ENCODE measurements at places on chromosomes 16 and 17.

GRCh38 chr17:14794961-14795360, 470.2 kb downstream of the PMP22 start:
- no peak for DNase-seq

GRCh38 chr16:10694306-10694705, 424 bp downstream of the TEKT5 start:
- DNase-seq: no peak

- DNase-seq: no peak
Observed at GRCh38 chr16:65772134-65772732, 594.3 kb upstream of the CDH5 start.

GRCh38 chr17:47279062-47279801, 25.6 kb downstream of the ITGB3 start:
- DNase-seq: no peak

GRCh38 chr16:78684655-78685375, 585.4 kb downstream of the WWOX start:
- no peak for DNase-seq

GRCh38 chr17:21551081-21551881, 141.0 kb upstream of the KCNJ18 start:
- DNase-seq: peak; percentile 87

DNA sequence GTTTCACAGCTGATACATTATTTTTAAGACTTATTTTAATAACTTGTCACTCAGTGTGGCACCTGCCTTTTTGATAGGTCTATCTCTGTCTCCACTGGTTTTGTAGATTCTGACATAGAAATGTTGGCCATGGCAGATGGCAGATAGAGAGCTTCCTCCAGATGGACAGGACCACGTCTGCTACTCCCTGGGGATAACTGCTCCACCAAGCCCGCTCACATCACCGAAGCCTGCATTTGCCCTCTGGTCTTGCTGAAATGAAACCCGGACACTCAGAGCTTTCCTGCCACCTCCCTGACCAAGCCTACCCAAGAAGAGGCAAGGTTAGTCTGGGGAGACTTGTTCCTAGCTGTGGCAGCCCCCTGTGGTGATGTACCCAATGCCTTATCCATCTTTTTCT, 16.4 kb upstream of the HAP1 start:
- DNase-seq: no peak

- DNase-seq: no peak
Observed at GRCh38 chr17:74605361-74605760, 13.3 kb upstream of the CD300LD start.

- no peak for DNase-seq
Observed at GRCh38 chr16:70151391-70151790, 22.2 kb upstream of the CLEC18C start.

- no peak for DNase-seq
Observed at GRCh38 chr16:1197237-1197866, 27.7 kb downstream of the TPSG1 start.

- peak; percentile 66 for DNase-seq
Observed at GRCh38 chr16:89093602-89094251, at the start of gene ACSF3. Gene ACSF3, plus strand, starts transcription at chr16:89093852. Its CDS starts 6,830 bp downstream, at chr16:89100682.

DNA sequence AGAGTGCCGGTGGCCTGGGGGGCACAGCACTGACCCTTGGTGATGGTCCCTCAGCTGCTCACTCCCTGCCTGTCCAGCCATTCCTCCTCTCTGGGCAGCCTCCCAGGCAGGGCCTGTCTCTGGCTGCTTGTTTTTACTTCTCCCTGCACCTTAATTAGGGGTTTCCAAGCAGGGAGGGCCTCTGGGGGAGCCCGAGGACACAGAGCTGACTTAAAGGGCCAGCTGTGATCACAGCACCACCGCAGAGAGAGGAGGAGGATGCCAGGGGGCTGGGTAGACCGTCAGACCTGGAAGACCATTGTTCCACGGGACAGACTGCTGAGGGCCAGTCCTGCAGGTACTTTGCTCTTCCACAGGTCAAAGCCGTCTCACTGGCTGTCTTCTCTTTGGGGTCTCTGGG, 1.2 kb upstream of the DPH1 start:
- DNase-seq: no peak

DNA sequence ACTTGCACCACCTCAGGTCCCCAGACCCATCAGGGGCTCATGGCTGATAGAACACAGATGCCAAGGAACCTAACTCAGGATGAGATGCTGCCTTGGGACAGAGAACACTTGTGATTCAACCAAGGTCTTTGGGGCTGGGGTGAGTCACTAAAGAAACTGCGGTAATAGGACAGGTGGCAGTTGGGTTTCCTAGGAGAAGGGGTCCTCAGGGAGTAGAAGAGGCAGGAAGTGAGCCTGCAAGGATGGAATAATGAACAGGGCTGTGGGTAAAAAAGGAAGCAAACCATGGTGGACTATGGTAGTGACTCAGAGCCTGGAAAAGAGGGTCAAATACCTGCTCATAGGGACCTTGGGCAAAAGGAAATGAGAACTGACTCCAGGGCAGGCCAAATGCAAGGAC, 6.5 kb upstream of the PNPO start:
- DNase-seq: no peak

- no peak for DNase-seq
Observed at GRCh38 chr16:4370151-4370550, 1.5 kb upstream of the VASN start.

DNA sequence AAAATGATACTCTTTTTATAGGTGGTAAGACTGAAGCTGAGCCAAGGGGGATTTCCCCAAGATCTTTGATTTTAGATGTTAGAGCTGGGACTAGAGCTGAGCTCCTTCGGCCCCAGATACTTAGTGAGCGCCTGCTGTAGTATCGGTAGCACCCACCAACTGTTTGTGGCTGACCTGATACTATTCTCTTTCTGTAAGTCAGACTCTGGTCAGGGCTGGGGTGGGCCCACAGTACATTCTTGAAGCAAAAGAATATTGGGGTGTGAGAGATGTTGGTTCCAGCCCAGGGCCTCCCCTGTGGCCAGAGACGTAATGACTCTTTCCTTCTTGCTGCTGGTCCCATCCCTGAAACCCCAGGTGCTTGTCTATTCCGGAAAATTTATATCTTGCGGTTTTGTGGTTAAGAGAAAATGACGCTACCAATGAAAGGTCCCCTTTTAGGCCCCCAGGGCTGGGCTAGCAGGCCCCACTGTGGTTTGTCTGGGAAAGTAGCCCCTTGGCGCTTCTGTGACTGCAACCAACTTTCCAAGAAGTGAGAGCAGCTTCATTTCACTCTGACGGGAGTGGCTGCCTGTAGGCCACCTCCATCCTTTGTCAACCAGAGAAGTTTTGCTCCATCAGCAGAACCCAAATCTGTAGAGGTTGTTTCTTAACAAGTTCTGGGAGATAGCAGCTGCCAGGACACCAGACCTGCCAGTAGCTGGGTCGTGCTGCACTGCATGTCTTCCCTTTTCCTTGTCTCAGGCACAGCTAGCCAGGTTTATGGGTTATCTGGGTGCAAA, 86.4 kb upstream of the LGALS9 start:
- no peak for DNase-seq

- DNase-seq: no peak
Observed at GRCh38 chr16:568401-569258, 1.1 kb upstream of the PIGQ start.

DNA sequence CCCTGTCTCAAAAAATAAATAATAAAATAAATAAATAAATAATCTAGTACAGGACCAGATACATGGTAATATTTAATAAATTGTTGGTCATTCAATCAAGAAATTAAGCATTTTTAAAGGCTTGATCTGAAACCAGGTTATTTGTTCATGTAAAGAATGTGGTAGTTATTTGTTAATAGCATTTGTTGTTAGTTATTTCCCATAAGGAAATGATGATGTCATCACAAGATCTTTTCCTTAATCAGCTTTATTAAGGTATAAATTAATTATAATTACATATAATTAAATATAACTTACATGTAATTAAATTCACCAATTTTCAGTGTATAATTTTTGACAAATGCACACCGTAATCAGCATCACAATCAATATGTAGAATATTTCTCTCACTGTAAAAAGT, 19.5 kb upstream of the DHX40 start:
- DNase-seq: no peak

GRCh38 chr16:88624977-88625576, 13.3 kb upstream of the IL17C start:
- no peak for DNase-seq

- DNase-seq: no peak
Observed at GRCh38 chr17:28634206-28634865, 10.6 kb downstream of the BLTP2 start.

- peak; percentile 71 for DNase-seq
Observed at GRCh38 chr16:73033271-73033998, 14.5 kb downstream of the ZFHX3 start.

- no peak for DNase-seq
Observed at GRCh38 chr16:22353191-22353919, 21.1 kb downstream of the CDR2 start.

DNA sequence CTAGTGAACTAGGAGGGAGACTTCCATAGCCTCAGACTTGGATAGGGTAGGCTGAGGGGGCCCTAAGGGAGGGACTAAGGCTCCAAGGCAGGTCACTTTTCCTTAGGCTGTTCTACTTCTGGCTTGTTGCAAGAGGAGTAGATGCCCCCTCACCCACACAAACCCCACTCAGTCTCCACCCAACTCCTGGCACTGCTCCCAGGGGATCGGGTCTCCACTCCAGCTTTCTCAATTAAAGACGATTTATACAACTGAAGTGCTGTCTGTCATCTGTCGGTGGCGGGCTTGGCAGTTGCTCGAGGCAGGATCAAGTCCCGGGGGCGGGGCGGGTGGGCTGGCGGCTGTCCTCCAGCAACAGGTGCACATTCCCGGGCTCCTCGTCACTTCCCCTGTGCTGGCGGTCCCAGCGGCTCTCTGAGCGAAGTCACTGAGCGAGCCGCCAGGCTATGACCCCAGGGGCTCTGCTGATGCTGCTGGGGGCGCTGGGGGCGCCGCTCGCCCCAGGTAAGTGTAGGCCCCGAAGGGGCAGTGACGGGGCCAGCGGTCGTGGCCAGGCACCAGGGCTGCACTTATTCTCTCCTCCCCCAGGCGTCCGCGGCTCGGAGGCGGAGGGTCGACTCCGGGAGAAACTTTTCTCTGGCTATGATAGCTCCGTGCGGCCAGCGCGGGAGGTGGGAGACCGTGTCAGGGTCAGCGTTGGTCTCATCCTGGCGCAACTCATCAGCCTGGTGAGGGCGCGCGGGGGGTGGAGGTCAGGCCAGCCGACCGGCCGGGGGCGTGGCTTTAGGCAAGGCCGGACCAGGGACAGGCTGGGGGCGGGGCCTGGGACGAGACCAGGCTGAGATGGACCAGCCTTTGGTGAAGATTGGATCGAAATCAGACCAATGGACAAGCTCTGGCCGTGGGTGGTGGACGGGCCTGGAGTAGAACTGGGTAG, at the start of gene CHRNB1:
Gene CHRNB1 (plus strand): TSS at position 380 of the 937 bp plus-strand sequence. CDS start 67 bp downstream, at position 447.
- peak; percentile 94 for DNase-seq

GRCh38 chr17:42111265-42111636, 1.3 kb downstream of the DHX58 start:
- DNase-seq: no peak

GRCh38 chr17:72118335-72119076, 2.3 kb upstream of the SOX9 start:
- DNase-seq: peak; percentile 79

DNA sequence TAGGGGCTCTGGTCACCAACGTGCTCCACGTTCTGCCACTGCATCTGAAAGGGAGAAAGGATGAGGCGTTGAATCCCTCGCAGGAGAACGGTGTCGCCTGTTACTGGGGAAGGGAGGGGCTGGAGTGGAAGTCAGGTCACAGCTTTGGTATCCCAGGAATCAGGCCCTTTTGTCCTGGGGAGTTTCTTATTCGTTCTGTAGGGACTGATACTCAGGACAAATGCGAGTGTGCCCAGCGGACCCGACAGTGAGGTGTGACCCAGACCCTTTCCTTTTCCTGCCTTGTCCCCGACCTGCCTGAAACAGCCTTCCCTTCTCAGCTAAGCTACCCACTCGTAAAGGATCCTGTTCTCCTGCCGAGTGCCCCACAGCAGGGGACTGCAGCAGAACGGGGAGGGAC, 177.5 kb downstream of the VPS53 start:
- DNase-seq: no peak

- no peak for DNase-seq
Observed at GRCh38 chr17:40364906-40365305, 369 bp upstream of the GJD3 start.

DNA sequence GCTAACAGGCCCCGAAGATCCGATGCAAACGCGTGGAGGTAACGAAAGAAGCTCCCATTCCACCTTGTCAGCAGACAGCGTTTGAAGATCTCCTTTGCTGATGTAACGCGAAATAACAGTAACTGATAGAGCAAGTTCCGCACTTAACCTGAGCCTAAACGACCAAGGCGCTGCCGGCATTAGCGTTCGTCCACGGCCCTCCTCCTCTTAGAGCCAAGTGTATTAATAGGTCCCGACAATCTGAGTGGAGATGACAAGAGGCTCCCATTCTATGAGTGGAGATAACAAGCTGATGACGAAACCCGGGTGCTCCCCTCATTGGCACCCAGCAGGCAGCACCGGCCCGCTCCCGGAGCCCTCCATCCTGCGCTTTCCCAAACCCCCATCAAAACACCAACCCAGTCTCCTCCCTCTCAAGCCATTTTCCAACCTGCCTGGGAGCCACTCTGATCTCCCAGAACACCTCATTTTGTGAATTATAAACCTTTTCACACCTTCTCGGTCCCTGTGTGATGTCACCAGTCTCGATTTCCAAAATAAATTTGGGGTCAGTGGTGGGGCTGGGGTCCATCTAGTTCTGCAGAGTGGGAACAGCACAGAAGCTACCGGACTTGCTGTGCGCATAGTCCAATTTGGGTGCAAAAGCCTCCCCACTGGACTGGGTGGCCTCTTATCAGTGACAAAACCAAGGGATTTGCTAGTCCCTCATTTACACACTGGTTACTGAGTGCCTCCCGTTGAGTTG, 35.4 kb upstream of the ARL4D start:
- no peak for DNase-seq

Data from nephron progenitor cell (in vitro differentiated cells).